ENCODE measurements at places on chromosomes 13 and 19.
A peak's percentile ranks its signal among the peaks of the same experiment; 100 is the strongest.

DNA sequence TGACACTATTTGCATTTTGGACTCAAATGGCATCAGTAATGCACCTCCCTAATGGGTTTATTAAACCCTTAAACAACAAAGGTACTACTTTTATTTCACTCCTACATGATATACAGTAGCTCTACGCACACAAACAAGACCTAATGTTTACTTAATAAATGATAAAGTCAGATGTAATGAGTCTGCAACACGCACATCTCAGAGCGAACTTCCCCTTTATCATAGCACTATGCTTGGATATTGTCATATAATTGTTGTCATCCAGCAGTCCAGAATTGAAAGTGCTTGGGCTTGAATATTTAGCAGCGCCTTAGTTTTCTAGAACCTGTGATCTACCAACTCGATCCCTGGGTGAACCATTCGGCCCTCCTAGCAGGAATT, 772 bp downstream of the PARP4 start:
- peak; percentile 69 for DNase-seq

GRCh38 chr13:24087605-24088225, 72.8 kb upstream of the SPATA13 start:
- no peak for DNase-seq

GRCh38 chr13:67152085-67152484, 78.1 kb downstream of the PCDH9 start:
- no peak for DNase-seq

DNA sequence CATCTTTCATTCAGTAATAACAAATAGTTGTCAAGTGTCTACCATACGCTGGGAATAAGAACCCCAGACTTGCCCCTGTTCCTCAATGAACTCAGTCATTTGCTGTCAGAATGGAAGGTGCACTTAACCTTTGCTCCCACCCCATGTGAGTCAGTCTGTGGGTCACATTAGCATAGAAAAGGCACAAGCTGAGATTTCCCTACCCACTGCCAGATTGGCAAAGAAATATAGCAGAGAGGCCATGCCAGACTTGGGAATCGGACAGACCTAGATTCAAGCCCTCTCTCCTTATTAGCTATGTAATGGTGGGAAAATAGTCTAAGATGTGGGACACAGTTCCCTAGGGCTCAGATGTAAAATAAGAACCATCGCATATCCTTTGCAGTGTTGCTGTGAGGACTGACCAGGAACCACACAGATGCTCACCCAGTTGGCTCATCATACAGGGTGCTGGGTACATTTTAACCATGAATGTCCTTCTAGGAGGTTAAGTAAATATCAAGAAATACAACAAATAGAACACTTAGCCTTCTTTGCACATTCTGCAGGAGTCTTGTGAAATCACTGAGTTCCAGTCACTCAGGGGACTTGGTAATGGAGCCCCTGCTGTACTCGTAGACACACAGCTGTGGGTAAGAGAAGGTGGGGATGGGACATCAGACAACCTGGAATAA, 218.2 kb downstream of the FGF14 start:
- no peak for DNase-seq

DNA sequence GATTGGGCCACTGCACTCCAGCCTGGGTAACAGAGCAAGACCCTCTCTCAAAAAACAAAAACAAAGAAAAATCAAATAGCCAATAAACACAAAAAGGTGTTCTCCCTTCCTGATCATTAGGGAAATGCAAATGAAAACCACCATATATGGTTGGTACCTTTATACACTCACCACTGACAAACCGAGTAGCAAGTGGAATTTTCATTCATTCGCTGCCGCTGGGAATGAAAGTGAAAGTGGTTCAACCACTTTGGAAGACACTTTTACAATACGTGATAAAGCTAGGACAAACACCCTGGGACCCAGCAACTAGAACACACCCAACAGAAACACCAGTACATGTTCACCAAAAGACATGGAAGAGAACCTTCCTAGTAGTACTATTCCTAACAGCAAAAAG, 21.0 kb downstream of the GRIK5 start:
- DNase-seq, result no peak

- no peak for DNase-seq
Measured at GRCh38 chr19:33071887-33072286, 7.2 kb upstream of the RHPN2 start.

DNA sequence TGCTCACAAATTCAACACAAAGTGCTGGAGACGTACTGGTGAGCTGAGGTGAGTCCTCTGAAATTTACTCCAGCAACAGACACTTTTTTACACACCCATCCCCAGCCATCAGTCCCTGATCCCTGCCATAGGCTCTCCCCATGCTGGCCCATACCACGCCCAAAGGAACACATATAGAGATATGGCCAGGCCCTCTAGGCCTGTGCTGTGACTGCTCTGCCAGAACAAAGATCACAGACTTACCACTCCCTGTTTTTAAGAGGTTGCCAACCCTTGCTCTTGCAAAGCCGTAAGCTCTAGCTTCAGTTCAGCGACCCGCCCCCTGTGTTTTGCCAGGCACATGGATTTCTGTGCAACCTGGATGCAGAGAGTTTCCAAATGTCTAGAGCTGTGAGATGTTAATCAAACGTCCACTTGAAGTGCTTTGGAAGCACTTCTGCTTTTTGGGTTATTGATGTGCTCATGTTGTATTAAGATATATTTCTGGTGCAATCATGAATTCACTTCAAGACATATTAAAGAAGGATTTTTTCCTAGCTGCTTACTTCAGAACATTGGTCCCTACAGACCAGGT, 59.7 kb downstream of the DLEU7 start:
- no peak for DNase-seq

DNA sequence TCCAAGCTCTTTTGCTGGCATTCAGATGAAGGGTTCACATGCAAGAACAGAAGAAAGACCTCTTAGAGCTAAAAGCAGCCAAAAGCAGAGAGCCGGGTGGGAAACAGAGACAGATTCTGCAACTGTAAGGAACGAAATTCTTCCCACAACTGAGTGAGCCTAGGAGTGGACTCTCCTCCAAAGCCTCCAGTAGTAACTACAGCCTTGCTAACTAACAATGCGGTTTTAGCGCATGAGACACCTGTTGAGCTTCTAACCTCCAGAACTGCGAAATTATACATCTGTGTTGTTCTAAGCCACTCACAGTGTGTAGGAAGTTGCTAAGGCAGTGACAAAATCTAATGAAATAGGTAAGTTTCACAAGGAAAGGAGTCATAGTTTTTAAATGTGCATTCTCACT, 98.1 kb upstream of the SLITRK1 start:
- DNase-seq, result no peak

- DNase-seq, result no peak
Measured at GRCh38 chr19:15200553-15201364, at the start of gene NOTCH3. NOTCH3 (minus strand) TSS chr19:15200995; CDS start chr19:15200905, 90 bp downstream.

DNA sequence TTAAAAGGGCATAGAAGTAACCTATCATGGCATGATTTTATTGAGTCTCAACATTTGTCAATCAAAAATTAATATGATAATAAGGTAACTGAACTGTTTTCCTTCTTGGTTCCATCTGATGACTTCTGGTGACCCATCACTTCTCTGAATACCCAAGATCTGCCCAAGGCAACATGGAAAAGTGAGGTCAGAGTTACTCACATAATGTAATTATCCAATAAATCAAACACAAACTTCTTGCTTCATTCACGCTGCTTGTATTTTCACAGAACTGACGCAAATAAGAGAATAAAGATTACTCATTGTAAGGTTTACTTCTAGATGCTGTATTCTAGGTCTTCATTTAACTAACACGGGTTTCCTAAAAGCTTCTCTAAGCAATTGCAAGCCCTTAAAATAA, 361.6 kb downstream of the RBM26 start:
- DNase-seq, result no peak

- no peak for DNase-seq
Measured at GRCh38 chr19:7605490-7606222, 10.0 kb downstream of the CAMSAP3 start.

- DNase-seq, result no peak
Measured at GRCh38 chr13:46307554-46307953, 79.5 kb downstream of the RUBCNL start.

DNA sequence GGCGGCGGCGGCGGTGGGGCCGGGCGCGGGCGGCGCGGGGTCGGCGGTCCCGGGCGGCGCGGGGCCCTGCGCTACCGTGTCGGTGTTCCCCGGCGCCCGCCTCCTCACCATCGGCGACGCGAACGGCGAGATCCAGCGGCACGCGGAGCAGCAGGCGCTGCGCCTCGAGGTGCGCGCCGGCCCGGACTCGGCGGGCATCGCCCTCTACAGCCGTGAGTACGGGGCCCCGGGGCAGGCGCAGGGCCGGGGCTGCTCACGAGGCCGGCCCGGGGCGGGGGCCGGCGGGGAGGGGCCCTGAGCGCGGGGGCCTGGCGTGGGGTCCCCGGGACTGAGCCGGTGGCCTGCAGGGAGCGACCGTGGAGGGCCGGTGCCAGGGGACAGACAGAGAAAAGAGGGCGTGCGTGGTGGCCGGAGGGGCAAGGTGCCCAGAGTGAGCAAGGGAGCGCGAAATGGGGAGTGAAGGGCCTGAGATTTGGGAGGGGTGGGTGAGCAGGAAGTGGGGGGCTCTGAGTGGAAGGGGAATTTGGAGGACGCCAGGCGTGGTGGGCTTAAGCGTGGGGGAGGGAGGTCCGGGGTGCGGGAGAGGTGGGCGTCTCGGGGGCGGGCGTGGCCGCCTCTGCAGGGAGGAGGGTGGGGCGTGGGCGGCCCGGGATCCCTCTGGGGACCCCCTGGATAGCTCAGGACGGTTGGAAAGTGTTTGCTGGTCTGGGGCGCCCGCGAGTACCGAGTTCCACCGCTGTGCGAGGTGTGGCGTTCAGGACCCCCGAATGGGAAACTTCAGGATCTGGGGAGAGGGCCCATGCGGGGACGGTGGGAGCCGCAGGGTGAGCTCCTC, 575 bp downstream of the CARM1 start:
- no peak for DNase-seq

- no peak for DNase-seq
Measured at GRCh38 chr19:55461974-55462626, 658 bp upstream of the ISOC2 start.

GRCh38 chr13:20702530-20702914, 977 bp upstream of the IL17D start:
- peak; percentile 47 for DNase-seq

DNA sequence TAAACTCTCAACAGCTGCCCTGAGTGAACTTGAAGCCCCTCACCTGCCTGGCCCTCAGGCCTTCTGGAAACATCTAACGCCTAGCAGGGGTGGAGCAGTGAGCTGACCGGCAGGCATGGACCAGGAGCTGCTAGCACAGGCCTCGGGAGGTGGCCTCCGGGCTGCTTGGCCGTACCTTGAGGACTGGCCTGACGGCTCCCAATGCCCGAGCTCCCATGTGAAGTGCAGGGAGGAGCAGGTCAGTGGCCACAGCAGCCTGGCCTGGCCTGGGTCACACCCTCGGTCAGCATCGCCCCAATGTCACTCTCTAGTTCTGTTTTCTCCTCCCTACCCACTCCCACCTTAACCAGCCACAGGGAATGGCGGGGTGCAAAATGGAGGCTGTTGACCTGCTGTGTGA, 19.0 kb downstream of the TSHZ3 start:
- DNase-seq, result no peak

- DNase-seq, result no peak
Measured at GRCh38 chr19:33325920-33326319, 23.6 kb upstream of the CEBPA start.

GRCh38 chr19:55503157-55503501, 14.9 kb downstream of the SSC5D start:
- no peak for DNase-seq

DNA sequence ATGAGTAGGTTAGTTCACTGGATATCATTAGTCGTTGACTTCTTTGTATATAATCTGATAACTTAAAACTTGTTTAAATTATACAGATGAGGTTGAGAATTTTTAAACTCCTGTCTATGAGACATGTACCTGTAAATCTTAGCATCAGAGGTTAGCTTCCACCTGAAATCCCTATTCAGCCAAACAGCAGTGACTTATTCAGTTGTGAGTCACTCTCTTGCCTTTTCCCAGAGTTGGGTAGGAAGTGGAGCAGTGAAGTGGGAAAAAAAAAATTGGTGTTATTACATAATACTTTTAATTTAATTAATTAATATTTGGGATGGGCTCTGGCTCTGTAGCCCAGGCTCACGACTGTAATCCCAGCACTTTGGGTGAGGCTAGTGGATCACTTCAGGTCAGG, 32.9 kb downstream of the ZNF701 start:
- no peak for DNase-seq

DNA sequence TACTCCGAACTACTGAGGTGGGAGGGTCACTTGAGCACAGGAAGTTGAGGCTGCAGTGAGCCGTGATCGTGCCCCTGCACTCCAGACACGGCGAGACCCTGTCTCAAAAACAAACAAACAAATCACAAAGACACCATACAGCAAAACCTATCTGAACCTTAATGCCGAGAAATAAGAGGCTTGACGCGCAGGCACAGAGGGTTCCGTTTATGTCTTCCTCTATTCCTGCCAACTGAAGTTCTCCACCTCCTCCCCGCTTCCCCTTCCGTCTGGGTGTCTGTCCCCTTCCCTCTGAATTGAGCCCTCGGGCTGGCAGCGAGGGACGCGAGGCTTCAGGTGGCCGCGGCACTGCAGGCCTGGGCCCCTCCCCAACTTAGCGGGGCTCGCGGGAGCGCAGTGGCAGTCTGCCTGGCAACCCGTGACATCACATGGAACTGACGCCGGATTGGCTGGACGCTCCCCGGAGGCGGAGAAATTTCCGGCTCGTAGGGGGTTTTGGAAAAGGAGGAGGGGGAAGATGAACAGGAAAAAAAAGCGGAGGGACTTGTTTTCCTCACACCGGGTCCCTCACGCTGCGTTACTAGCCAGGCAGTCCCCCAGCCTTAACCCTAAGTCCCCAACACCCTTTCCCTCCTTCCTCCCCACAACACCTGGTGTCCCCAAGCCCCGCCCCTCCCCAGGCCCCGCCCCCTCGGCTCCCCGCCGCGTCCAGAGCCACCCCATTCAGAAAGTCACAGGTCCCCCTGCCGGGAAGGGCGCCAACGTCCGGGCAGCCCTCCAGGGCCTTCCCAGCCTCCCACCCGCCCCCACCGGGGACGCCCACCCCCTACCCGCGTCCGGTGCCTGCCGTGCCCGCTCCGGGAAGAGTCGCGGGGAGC, 1.1 kb upstream of the MYBPC2 start:
- peak; percentile 45 for DNase-seq

GRCh38 chr19:7349961-7350711, 1.4 kb downstream of the ARHGEF18 start:
- peak; percentile 63 for DNase-seq

DNA sequence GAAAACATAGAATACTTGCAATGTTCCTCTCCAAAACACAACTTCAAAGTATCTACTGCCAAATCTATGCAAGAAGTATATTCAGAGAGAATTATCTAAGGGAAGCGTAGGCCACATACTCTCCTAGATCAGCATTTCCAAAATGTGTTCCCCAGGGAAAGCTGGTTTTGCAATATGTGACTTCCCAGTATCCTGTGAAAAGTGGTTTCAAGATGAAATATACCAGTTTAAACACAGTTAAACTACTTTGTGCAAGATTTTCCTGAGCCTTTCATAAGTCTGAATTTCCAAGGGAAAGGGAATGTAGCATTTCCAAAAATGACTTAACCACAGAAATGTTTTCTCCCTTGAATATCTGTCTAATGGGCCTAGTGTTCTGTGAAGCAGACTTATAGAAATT, 7.6 kb downstream of the STARD13 start:
- no peak for DNase-seq
